ENCODE measurements at places on chromosomes 4 and X. TPM values are rescaled to one million over a fixed set of nuclear protein-coding genes. Genes with fewer than 3 reads are reported as not detected.

Gene CFI
- total RNA-seq: 15.0 TPM

Gene HHIP
- 0.25 TPM for total RNA-seq

Gene EMCN
- 20.1 TPM for total RNA-seq

GRCh38 chrX:36684053-36684452, 324.1 kb upstream of the FAM47C start:
- no peak overlapping the region for H3K4me3 ChIP-seq
- no peaks in the 10 kb centered on the region for H3K4me1 ChIP-seq
- H3K27me3 ChIP-seq: no peaks in the 10 kb centered on the region
- H3K36me3 ChIP-seq: no peaks in the 10 kb centered on the region
- DNase-seq: no peak

GRCh38 chrX:56385336-56385735, 153.2 kb downstream of the KLF8 start:
- no peak overlapping the region for H3K4me3 ChIP-seq
- DNase-seq: no peak
- H3K4me1 ChIP-seq: no peaks in the 10 kb centered on the region

Gene EGF
- 0.74 TPM for total RNA-seq

Gene ADH4
- 10.8 TPM for total RNA-seq

GRCh38 chr4:13481569-13481968, 2.6 kb downstream of the RAB28 start:
- no peaks in the 10 kb centered on the region for H3K27me3 ChIP-seq
- no peaks in the 10 kb centered on the region for H3K36me3 ChIP-seq
- H3K27ac ChIP-seq: no peak overlapping the region
- no peak for DNase-seq
- H3K4me3 ChIP-seq: no peak overlapping the region
- peaks cover 17% of the 10 kb centered on the region for H3K4me1 ChIP-seq

- H3K36me3 ChIP-seq: no peaks in the 10 kb centered on the region
- peak within 1 kb of the TSS; percentile 85 for H3K4me3 ChIP-seq
- H3K27me3 ChIP-seq: no peaks in the 10 kb centered on the region
- peak within 1 kb of the TSS; percentile 44 for H3K27ac ChIP-seq
- H3K4me1 ChIP-seq: peaks cover 50% of the 10 kb centered on the region
These were observed at the start of gene ZFYVE28 for GRCh38 chr4:2417765-2418649. Gene ZFYVE28, minus strand, starts transcription at chr4:2418645. Its CDS starts 322 bp downstream, at chr4:2418323.

Gene RAB9B
- total RNA-seq: 0.98 TPM

Gene DMRTC1
- total RNA-seq: 2.2 TPM

DNA sequence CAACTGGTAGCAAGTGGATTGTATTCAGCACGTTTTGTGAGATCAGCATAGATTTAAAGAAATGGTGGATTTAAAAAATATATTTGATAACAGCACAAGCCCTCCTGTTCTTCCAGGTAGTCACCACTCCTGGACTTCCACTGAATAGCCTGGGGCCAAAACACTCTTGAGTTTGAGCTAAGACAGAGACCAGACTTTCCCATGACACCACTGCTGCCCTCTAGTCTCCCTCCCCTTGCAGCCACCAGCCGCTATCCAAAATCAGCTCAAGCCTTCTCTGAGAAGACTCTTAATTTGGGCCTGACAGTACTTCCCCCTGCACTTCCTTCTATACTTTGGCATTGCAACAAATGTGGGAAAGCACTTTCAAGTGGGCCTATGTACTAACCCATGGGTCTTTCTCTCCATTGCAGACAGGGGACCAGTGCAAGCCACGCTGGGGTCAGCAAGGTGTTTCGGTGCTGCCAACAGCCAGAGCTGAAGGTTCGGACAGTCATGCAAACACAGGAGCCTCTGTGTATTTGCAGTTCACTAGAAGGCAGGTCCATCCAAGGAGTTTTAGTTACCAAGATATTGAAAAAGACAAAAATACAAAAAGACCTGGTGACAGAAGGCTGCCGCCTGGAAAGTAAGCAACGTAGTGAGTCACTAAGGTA, 40.5 kb upstream of the KLHL13 start:
- H3K27ac ChIP-seq: no peak overlapping the region
- H3K4me1 ChIP-seq: no peaks in the 10 kb centered on the region
- no peaks in the 10 kb centered on the region for H3K36me3 ChIP-seq
- H3K27me3 ChIP-seq: no peaks in the 10 kb centered on the region
